ENCODE measurements at places on chromosomes 5 and 9. TPM values are rescaled to one million over a fixed set of nuclear protein-coding genes. Genes with fewer than 3 reads are reported as not detected.

Gene NUTM2G
- total RNA-seq = not detected

Gene HNRNPK
- 514 TPM for total RNA-seq

Gene LPAR1
- total RNA-seq = 119 TPM

Gene SLC46A2
- under 0.01 TPM for total RNA-seq

Gene ARHGEF39
- total RNA-seq = 0.36 TPM

Gene APC
- 65.7 TPM for total RNA-seq

Gene DBH
- not detected for total RNA-seq

Gene HSD17B4
- 134 TPM for total RNA-seq

Gene THBS4
- 0.29 TPM for total RNA-seq

Gene URM1
- total RNA-seq = 29.2 TPM

Gene SCGB3A2
- not detected for total RNA-seq

Gene SUSD3
- 0.36 TPM for total RNA-seq

Gene NR2F1-AS1
- 15.9 TPM for total RNA-seq

Gene PKD2L2
- under 0.01 TPM for total RNA-seq

Gene FAM221B
- not detected for total RNA-seq

Gene KIF12
- not detected for total RNA-seq

Gene PCDHA9
- 0.29 TPM for total RNA-seq

Gene PTGES
- total RNA-seq = 70.9 TPM

Measured in osteoblast (primary cell).